Stimulated activated CD4-positive, alpha-beta T cell treated with anti-CD3 and anti-CD28 coated beads, Interleukin-1b, Interleukin-23, amount 100 ng/mL, for 24 hours (primary cell): ENCODE measurements at places on chromosomes 13 and 19.

DNA sequence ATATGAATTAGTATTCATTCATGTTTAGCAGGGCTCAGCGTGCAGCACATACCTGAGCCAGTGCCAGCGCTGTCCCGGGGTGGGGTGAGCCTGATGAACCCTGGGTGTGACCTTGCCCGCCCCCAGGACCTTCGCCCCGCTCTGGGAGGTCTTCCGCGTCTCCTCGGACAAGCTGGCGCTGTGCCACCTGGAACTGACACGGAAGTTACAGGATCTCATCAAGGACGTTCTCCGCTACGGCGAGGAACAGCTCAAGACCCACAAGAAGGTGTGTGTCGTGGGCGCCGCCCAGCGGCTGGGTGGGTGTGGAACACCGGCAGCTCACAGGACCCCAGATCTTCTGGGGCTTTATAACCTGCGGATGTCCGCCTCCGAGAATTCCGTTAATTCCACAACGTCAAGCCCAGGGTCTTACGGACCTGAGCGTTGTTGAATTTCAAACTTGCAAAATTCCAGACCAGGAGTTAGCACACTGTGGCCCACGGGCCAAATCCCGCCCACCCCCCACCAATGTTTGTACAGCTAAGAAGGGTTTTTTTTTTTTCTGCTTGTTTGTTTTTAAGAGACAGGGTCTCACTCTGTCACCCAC lies 15.4 kb downstream of the FCHO1 start:
- no peak for DNase-seq

GRCh38 chr13:75079226-75079625 lies 402.7 kb downstream of the TBC1D4 start:
- no peak for DNase-seq

- no peak for DNase-seq
Observed at GRCh38 chr19:7115721-7116120, 46.2 kb downstream of the ZNF557 start.

- no peak for DNase-seq
Observed at GRCh38 chr13:77168237-77168636, 141.3 kb upstream of the FBXL3 start.

- no peak for DNase-seq
Observed at GRCh38 chr13:99322297-99323103, 15.3 kb upstream of the GPR183 start.

DNA sequence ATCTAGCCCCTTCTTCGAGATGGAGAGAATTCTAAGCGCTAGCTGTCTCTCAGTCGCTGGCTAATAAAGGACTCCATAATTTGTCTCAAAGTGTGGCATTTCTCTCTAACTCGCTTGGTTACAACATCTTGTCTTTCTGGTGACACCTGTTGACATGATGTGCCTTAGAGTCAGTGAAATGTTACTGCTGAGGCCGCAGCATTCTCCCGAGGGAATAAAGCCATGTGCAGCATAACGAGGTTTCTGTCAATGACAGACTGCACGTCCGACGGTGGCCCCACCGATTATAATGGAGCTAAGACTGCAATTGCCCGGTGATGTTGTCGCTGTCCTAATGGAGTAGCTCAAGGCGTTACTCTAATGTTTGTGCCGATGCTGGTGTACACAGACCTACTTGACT lies 20.3 kb upstream of the GPR32 start:
- DNase-seq, result no peak

DNA sequence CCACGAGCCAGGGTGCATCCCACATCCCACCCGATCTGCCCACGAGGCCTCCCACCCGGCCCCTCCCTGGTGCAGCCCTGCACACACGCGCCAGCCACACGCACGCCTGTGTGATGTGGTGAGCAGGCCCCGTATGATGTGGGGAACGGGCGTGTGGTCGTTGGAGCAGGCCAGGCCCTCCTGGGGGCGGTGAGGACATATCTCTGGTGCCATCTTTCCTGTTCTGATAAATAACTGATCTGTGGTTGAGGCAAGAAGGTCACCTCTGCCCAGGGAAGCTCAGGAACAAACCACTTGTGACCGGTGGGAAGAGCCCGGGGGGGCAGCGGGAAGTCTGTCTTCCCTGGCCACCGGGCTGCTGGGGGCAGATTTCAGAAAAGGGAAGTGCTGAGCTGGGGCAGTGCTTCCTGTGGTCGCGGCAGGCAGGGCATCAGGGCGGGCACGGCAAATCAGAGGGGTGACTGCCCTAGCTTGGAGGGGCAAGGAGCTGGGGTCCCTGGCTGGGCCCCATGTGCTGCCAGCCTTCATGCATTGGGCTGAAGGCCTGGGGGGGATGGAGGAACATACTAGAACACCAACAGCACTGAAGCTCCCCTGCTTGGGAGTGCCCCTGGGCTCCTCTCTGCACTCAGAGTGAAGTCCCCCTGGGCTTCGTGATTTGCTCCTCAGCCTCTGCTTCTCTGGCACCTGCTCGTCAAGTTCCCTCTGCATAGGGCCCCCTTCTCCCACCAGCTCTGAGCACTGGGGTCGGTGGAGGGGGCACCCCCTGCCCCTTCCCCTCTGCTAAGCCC lies 35.2 kb upstream of the SLC7A10 start:
- no peak for DNase-seq

GRCh38 chr19:42421591-42422031 lies 5.6 kb downstream of the LIPE start:
- DNase-seq, result no peak

DNA sequence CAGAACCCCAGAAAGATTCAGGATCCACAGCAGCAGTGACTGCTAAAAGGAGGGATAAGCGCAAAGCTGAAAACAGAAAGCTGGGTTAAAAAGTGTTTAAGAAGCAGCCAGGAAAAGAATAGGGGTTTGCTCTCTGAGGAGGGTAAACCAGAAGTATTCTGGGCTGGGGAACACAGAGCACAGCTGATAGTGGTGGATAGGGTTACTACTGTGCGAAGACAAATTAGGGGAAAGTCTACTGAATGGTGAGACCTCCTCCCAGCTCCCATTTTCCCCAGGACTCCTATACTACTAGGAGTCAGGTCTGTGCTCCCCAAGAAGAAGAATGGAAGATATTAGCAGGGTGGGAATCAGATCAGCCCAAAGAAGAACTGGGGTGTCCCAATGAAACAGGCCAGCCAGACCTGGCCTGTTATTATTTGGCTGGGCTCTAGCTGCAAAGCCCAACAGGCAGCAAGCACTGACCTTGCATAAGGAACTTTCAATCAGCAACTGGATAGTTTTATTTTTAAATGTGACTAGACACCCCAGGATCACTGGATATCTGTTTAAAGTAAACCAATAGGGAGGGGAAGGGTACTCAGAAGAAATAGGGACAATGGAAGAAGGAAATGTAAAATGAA lies 43.5 kb upstream of the SERTM1 start:
- DNase-seq, result no peak

DNA sequence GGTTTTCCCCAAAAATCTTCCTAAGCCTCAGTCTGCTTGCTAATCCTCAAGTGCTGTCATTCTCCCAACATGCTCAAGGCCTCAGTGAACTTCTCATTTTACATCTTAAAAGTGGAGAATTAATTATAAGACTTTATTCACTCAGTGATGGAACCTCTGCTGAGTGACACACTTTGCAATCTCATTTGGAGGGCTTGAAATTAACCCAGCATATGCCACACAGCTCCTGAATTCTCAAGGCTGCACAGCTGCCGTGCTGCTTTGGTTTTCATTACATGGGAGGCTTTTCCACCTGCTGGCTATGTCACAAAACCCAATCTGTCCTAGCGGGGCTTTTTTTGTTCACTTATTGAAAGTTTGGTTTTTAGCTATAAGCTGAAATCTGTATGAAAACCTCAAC lies 28.3 kb upstream of the SERPINE3 start:
- DNase-seq, result no peak

DNA sequence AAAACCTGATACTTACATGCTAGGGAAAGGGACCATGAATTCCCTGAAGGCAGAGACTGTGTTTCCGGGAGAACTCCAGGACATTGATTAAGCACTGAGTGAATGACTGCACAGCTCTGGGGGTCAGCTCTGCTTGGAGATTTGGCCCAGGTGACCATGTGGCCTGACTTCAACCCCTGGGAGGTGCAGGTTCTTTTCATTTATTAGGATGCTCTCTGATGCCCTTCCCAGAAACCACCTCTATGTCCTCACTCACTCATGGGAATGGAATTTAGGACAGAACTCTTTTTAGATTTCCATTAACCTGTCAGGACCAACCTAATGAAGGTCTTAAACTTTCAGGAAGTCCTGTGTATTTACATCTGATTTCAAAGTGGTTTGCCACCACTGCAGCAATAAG lies 393.3 kb upstream of the ARGLU1 start:
- DNase-seq, result no peak
